ELR (cell line): ENCODE measurements at places on chromosomes 4 and X.
A peak's percentile ranks its signal among the peaks of the same experiment; 100 is the strongest.

DNA sequence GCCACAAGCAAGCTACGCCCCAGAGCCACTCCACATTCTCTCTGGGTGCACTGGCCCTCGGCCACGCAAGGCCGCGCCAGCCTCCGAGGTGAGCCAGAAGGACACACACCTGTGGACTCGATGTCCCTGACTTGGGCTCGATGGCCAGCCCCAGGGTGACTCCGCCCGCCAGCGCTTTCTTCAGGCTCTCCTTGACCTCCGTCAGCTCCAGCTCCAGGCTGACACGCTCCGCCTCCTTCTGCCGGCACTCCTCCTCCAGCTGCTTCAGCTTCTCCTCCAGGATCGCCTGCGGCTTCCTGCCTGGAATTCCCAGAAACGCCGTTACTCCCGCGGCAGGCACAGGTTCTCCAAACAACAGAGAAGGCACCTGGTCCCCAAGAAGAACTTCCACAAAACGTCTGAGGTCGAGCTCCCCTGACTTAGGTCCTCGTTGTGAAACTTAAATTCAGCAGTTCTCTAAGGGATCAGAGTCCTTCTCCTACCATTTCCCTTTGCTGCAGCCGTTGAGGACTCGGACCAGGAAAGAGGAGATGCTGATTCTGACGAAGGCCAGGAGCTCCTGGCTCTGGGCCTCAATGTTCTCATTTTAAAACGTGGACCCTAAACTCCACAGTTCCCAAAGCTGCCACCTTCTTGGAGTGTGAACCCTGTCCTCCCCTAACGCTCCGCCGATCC, 166.8 kb downstream of the AFAP1 start:
- DNase-seq = no peak

- no peak for DNase-seq
These were observed 17.5 kb downstream of the TXK start for GRCh38 chr4:48116582-48116981.

GRCh38 chrX:23788521-23788920, 5.5 kb downstream of the SAT1 start:
- DNase-seq = no peak

- no peak for DNase-seq
These were observed 579.7 kb downstream of the SPRY1 start for GRCh38 chr4:123976285-123976684.

DNA sequence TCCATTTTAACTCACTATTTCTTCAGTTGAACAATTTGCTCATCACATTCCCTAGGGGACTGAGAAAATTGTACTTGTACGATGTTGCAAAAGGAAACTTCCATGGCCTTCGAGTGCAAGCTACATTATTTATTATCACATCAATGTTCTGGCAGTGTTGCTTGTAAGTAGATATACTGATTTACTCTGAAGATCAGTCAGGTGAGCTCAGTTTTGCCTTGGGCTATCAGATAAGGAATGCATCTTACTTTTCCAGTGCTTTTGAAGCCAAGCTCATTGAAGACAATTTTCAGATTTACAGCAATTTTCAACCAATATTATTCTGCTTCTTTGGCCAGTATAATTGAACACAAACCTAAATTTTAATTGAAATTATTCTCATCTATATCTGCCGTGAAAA, 1296.9 kb downstream of the RAPGEF2 start:
- no peak for DNase-seq

DNA sequence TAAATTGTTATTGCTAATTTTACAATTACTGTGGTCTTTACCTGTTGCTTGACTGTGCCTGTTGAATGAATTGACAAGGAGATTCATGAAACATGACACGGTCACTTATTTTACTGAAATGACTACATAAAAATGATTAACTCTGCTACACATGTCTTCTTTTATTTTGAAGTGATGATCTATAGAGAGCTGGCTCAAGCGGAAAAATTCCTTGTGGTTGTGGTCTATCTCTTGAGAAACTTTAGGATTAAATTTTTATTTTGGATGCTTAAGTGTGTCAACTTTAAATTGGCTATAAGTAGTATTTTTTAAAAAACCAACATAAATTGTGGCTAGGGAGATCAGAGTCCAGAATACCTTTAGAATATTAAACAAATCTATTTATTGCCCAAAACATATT, 131.8 kb upstream of the PITX2 start:
- no peak for DNase-seq

- no peak for DNase-seq
These were observed 148.6 kb upstream of the TTC29 start for GRCh38 chr4:147094238-147094637.

GRCh38 chr4:168451744-168452390, 28.4 kb downstream of the DDX60L start:
- peak; percentile 89 for DNase-seq

DNA sequence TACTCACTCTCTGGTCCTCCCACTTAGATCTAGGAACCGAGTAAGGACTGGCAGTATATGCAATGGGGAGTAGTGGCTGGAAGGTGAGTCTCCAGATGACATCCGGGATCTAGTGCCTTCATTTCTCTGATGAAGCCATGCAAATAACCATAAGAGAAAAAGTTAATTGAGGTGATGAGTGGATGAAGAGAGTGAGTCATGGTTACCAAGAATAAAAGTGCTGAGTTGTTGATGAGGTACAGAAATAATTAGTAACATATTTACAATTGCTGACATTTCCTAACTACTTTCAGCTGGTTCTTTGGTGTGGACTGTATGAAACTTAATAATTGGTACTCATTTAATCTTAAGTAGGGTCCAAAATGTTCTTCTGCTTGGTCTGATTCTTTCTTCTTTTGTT, 146.7 kb upstream of the PITX2 start:
- DNase-seq = no peak

DNA sequence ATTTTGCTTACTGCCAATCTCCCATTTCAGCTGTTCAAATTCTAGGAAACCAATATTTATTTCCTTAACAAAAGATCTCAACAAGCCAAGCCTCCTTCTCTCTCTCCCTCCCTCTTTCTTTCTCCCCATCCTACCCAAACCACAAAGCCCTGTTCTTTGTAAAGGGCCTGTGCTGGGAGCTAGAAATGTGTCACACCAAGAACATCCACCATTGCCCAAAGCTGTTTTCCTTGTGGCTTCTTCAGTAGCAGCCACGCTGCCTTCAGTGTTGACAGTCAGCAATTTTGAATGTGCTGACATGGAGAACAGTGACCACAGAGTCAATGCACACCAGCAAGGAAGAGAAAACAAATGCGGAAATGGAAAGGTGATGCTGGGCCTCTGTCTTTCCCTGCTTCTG, 203.0 kb downstream of the MAML3 start:
- DNase-seq = peak; percentile 47

DNA sequence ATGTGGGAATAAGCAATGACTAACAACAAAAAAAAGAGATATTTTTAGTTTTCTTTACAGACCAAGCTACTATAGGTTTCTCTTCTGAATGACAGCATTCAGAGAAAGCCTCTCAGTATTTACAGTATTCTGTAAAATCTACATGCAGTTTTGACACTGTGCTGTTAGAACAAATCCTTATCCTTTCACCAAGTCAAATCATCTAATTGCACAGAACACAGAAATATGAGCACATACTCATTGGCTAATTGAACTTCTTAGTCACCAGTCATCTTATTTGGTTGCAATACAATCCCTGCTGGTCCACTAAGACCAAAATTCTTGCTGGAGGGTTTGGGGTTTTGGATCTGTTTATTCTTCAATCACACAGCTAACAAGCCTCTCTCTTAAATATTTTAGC, 5.7 kb downstream of the ACOT9 start:
- peak; percentile 10 for DNase-seq

GRCh38 chrX:139287155-139287924, 243.2 kb upstream of the F9 start:
- no peak for DNase-seq

DNA sequence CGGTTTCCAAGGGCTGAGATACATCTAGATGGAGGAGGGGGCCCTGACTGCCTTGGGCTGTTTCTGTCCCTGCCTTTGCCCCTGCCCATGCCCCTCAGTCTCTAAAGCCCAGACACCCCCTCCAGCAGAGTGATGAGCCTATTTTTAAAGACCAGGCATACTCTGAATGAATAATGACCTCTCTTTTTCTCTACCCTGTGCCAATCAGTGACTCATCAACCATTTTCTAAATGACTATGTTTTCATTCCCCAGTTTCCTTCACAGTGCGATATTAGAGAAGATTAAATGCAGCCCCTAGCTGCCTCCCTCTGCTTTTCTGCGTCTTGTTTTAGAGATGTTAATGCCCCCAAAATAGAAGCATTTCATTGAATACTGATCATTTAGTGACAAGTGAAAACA, 15.5 kb upstream of the NHS start:
- peak; percentile 33 for DNase-seq

- no peak for DNase-seq
These were observed 1112.4 kb downstream of the STIM2 start for GRCh38 chr4:27973056-27973455.

DNA sequence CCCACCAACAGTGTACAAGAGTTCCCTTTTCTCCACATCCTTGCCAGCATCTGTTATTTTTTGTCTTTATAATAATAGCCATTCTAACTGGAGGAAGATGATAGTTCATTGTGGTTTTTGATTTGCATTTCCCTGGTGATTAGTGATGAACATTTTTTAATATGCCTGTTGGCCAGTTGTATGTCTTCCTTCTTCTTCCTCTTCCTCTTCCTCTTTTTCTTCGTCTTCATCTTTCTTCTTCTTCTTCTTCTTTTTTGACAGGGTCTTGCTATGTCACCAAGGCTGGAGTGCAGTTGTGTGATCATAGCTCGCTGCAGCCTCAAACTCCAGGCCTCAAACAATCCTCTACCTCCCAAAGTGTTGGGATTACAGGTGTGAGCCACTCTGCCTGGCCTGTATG, 87.4 kb downstream of the CCDC160 start:
- DNase-seq = no peak

GRCh38 chr4:125762537-125762936, 447.8 kb downstream of the FAT4 start:
- peak; percentile 17 for DNase-seq

- peak; percentile 78 for DNase-seq
These were observed 923.8 kb downstream of the RAPGEF2 start for GRCh38 chr4:160026721-160027120.

GRCh38 chrX:2888309-2888708, 40.8 kb downstream of the ARSD start:
- no peak for DNase-seq

DNA sequence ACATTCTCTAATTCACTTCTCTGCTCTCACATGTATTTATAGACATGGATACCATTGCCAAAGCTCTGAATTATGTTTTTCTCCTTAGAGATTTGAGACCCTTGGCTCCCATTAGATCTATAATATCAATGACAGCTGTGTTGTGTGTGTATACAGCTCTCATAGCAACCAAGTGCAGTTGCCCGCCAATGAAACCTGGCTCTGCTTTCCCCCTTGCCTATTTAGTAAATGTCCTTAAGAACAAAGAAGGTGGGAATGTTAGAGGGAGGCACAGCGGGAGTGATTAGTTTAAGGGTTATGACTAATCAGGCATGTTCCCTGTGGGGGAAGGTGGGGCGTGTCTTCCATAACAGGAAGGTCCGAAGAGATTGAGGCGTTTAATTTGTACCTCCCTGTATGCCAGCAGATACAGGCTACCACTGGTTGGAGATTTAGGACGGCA, 100.5 kb upstream of the TBC1D9 start:
- DNase-seq = peak; percentile 40

DNA sequence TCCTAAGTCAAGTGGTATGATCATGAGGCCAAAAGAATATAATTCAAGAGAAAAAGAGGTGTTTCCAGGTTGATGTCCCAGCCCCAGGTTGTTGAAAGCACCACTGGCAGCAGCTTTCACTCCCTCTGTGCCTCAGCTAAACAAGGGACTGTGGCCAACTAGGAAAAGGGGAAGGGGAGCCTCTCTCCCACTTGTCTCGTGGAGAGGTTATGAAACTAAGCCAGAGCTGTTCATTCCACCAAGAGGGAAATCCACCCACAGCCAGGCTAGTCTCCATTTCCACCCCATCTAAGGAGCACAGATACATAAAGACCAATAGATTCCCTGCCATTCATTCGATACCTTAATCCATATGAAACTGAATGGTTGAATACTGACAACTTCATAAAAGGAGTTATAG, 8.1 kb downstream of the ANXA5 start:
- DNase-seq = no peak

DNA sequence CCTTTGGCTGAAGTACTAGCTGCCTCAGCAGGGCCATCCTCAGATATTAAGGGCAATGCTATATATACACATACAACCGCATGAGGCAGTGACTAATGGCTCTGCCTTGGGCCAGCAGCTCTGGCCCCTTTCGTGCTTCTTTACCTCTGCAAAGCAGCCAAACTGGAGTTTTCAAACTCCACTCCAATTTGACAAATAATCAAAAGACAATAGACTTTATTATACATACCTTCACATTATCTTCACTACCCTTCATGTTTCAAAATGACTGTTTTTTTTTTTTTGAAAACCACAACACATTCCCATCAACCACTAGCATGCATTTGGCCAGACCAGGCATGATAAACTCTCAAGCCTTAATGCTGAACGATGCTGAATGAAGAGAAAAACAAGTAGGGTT, 187.7 kb downstream of the ENOX2 start:
- no peak for DNase-seq

GRCh38 chrX:38704146-38704882, 96.9 kb upstream of the MID1IP1 start:
- no peak for DNase-seq

- no peak for DNase-seq
These were observed 51.4 kb downstream of the PTTG2 start for GRCh38 chr4:38011511-38012162.

GRCh38 chr4:70269674-70270073, 27.3 kb downstream of the CSN3 start:
- peak; percentile 40 for DNase-seq

GRCh38 chr4:1058997-1059665, 47.7 kb downstream of the FGFRL1 start:
- no peak for DNase-seq

DNA sequence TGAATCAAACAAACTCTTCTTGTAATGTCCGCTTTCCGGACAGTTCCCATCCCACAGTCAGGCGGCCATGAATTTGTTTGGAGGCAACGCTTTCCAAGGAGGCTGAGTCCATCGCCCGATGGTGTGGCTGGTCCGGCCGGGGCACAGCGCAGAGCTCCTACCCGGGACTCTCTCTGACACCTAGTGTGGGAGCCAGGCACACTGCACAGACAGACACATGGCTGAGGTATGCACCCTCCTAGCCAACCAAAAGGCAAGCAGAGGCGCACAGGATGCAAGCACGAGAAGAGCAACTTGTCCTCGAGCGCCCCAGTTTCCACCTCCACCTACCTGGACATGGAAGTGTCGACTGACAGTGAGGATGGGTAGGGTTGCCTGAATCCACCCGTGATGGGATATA, 87.5 kb downstream of the LEF1 start:
- no peak for DNase-seq

DNA sequence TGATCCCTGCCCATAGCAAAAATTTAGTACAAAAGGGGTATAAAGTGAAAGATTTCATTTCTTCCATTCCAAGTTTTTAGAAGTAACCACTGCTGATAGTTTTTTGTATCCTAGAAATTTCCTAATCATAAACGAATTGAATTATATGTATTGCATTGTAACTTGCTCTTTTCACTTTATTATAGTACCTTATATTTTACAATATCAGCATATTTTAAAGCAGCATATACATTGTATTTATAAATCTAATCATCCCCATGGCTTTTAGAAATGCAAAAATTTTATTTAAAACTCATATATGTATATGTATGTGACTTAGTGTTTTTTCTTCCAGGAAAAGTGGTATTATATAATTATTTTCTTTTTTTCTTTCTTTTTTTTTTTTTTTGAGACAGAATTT, 27.7 kb downstream of the STAG2 start:
- DNase-seq = no peak
